ENCODE measurements at places on chromosomes 2 and 18.
A peak's percentile ranks its signal among the peaks of the same experiment; 100 is the strongest.

DNA sequence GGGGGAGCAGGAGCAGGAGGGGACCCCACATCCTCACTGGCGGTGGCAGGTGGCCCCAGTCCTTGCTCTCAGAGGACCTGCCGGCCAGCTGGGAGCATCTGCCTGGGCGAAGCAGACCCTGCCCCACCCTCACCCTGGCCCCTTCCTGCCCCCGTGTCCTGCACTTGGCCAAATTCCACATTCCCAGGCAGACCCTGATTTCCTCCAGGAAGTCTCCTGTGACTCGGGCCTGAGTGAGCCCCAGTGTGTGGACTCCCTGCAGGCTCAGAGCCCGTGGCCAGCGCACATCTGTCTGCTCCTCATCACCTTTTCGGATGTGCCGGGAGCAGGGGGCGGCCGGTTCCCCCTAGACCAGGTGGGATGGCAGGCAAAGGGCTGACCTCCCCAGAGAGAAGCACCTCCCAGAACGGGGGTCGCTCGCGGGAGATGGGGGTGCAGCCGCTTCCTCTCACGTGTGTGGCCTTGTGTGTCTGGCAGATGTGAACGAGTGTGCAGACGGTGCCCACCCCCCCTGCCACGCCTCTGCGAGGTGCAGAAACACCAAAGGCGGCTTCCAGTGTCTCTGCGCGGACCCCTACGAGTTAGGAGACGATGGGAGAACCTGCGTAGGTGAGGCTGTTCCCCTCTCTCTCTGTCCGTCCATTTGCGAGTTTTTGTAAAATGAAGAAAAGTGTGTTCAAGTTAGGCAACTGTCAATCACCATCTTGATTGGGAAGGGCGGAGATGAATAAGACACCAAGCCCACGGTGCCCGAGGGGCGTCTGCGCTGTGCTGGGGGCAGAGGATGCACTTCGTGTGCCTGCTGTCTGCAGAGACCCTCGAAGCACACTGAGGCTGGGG, 90.4 kb downstream of the TPO start:
- no peak for DNase-seq

DNA sequence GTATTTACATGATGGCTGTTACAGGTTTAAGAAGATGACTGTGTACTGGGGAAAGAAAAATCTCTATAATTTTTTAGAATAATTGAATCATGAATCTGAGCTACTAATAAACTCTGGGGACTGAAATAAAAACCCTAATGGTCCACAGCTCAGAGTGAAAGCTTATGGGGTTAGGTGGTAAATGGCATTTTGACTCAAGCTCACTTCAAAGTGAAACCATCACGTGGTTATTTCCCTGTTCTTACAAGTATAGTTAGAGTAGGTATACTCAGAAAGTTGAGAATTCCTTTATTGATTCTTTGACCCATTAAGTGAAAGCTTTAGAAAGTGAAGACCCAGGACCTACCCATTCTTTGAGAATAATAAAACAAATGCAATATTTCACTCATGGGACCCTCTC, 626.2 kb upstream of the SETBP1 start:
- DNase-seq: no peak

DNA sequence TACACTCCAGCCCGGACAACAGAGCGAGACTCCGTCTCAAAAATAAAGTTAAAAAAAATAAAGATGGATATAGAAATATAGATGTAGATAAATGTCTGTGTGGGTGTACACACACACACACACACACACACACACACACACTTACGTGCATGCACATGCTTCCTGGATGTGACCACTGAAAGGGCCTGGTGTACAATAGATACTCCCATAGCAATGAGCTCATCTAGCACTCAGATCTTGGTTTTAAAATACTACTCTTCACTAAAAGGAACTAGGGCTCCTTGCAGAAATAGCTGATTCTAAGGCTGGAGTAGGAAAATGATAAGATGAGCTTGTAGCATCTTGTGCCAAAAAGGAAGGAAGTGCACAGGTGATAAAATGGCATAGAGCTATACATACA, 39.1 kb downstream of the ROCK2 start:
- no peak for DNase-seq

- no peak for DNase-seq
These were observed 109.0 kb downstream of the COL6A3 start for GRCh38 chr2:237304763-237305514.

GRCh38 chr18:75203416-75204268, 5.3 kb downstream of the PTGR3 start:
- no peak for DNase-seq

DNA sequence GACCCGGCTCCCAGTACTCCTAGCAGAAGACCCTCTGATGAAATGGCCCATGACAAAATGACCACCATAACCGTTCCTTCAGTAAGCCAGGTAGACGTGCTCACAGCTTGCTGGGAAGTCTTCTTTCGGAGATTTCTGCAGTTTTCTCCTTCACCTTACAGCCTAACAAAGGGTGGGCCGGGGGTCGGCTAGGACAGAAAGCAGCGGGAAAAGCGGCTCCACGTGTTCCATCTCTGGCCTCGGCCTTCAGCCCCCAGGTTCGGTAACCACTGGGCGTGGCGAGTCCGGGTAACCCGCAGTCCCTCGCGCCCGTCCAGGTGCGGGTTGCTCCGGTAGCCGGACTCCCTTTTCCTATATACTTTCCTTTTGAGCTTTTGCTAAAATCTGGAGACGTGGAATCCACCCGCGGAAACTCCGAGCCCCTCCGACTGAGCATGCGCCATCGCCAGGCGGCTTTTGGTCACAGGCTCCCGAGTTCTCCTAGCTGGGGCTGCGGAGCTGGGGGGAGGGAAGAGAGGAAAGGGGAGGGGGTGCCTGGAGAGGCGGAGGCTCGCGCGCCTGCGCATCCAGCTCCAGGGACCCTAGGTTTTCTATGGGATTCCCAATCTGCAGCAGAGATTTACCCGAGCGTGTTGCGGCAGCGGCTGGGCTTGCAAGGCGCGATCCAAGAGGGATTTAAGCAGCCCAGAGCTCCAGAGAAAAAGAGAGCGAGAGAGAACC, at the start of gene VSNL1:
Gene VSNL1 (plus strand): TSS at position 604 of the 720 bp plus-strand sequence. CDS start 51,379 bp downstream, outside the sequence.
- DNase-seq: no peak

DNA sequence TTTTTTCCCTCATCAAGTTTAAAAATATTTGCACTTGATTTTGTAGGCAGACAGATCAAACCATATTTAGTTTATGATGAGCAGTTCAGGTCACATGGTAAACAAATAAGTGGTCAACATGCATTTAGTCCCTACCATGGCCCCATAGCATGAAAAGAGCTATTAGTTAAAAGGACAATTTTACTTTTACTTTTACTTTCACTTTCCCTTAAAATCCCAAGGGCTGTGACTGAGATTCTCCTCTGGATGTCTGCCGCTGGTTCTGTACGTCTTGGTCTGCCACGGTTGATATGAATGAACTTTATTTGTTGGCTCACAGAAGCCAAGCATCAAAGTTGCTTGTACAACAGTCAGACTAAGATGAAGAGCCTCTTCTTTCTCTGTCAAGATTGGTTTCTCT, 626.2 kb upstream of the CDH7 start:
- DNase-seq: no peak

DNA sequence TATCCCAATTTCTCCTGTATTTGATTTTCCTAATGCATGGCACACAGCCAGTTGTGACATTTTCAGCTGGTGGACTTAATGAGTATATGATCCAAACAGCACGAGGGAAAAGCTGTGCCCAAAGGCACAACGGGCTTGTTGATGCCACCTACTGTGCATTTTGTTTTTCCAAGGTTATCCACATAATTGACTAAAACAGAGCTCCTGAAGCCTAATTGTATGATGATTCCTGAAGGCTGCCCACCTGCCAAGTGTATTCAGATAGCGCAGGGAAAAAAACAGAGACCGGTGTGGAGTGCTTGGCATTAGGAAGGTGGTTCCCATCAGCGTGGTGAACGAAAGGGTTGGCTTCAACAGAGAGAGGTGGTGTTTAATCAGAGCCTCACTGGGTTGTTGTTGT, 14.9 kb downstream of the RBMS1 start:
- DNase-seq: no peak

DNA sequence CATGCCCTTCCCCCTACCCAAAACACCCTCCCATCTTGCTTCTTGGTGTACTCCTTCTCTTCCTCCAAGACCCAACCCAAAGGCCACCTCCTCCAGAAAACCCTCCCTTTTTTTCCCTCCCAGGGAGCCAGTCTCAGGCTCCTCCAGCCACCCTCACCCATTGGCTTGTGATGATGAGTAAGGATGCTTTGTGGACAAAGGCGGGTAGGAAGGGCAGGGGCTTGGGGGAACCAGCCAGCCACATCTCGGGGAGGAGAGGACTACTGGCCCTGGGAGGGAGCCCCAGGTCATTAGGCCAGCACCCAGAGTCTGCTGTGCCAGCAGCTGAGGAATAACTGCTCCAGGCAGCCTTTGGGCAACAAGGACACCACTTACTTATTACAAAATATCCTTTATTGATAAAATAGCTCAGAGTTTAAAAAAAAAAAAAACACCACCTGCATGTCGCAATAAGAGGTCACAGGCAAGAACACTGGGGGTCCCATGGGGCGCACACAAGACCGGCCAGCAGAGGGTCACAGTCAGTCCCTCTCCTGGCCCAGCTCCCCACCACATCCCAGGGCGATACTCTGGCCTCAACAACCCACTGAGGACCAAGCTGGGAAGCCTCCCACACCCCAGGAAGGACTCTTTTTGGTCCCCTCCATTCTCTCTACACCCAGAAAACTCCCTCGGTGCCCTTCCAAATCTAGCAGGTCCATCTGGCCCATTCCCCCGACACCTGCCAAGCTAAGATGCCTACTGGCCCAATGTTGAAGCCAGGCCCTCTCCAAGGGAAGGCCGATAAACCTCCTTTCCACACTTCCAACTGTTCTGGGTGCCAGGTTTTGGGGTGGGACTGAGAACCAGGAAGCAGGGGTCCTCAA, 3.6 kb downstream of the ADRA2B start:
- no peak for DNase-seq

DNA sequence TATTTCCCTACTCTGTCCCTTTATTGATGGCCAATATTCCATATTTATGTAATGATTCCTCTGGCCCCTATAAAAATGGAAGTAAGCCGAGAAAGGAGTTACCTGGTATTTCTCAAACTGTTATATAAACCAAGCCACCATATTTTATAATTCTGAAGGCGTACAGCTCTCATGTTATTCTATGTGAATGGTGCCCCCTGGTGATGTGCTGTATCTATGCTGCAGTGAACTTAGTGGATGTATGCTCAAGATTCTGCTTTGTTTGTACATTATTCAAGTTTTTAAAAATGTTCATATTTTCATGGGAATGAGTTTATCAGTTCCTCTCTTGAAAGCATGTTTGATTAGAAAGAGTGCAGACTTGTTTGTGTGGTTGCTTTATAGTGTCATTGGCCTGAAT, 194.5 kb upstream of the LRRTM1 start:
- no peak for DNase-seq

- peak; percentile 31 for DNase-seq
These were observed 679 bp downstream of the CLK1 start for GRCh38 chr2:200863782-200864175.

- DNase-seq: no peak
These were observed 114.2 kb downstream of the SPHKAP start for GRCh38 chr2:228067309-228067708.

GRCh38 chr18:76259096-76259495, 235.9 kb downstream of the ZNF516 start:
- DNase-seq: no peak

DNA sequence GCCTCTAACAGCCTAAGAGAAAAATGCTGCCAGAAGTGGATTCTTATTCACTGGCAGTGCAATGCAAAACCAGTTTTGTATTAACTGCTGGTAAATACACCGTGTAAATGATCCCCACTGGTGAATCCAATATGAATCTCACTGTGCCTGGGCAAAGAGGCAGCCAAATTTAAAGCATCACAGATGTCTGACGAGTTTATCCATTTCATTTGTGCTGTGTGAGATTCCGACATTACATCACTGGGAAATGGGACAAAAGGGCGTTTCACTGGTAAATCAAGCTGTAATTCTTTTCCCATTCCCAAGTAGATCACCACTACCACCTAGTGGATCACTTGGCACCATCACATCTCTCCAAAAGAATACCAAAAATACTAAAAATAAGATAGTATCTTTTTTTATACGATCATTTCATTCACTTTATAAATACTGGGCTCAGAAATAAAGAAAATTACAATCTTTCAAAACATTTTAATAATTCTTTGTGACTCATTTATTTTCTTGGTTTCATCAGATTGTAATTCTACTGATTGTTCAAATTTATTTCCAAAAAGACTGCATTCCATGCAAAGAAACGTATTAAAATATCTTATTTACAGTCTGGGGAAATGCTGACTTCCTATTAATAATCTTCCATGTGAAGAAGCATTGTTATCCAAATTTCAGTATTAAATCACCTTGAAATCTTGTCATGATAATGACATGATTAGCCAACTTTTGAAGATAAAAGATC, 125.6 kb downstream of the GRB14 start:
- DNase-seq: no peak

DNA sequence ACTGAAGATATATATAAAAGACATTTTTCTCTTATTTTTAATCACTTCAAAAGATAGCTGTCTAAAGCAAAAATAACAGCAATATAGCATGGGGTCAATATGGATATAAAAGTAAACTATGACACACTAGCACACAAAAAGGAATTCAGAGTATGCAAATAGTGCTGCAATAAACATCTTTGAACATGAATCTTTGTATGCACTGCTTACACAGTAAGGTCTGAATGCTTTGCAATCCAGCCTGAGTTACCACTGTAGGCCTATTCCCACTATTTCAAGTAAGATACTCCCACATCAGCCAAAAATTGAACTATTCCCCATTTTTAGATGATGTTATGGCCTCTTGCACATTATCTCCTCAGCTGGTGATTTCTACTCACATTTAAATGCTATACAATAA, 27.4 kb upstream of the ERCC3 start:
- DNase-seq: no peak

DNA sequence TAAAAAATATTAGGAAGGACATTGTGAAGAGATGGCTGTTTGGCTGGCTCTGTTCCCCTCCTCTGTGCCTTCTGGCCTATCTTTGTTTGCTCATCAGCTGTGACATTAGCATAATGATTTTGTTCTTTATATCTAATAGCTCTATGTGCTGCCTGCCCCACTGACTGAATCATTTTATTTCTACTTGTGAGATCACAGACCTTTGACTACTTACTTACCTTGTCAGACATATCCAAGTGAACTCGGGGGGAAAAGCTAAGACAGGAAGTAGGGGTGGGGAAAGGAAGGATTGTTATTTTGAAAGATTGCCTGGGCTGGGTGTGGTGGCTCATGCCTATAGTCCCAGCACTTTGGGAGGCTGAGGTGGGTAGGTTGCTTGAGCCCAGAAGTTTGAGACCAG, 104.2 kb downstream of the ASAP2 start:
- no peak for DNase-seq

DNA sequence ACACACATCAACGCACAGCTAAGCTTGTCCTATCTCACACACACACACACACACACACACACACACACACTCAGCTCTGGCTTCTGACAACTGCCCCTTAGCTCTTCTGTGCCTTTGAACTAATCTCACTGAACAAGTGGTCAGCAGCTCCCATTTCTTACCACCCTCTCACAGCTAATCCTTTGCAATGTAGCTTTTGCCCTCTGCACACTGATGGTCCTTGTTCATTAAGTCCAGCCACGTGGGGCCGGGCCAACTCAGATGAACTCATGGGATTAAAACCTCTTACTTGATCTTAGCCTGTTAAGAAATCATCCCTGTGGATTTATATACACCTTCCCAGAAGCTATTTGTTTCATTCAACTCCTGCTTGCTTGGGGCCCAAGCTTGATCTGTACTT, 36.6 kb downstream of the DPYSL5 start:
- no peak for DNase-seq

GRCh38 chr2:44772131-44772530, 169.4 kb upstream of the SIX3 start:
- no peak for DNase-seq

GRCh38 chr2:219368690-219369191, 19.0 kb downstream of the DNPEP start:
- no peak for DNase-seq

Measured in activated naive CD4-positive, alpha-beta T cell (primary cell).